ENCODE measurements at places on chromosomes 5 and 9.
A peak's percentile ranks its signal among the peaks of the same experiment; 100 is the strongest.

- DNase-seq, result peak; percentile 87
Observed at GRCh38 chr9:130451509-130452388, 7.0 kb downstream of the ASS1 start.

- DNase-seq, result no peak
Observed at GRCh38 chr5:55633574-55634208, 78.4 kb downstream of the SLC38A9 start.

- no peak for DNase-seq
Observed at GRCh38 chr5:38297830-38298608, 39.7 kb downstream of the EGFLAM start.

- no peak for DNase-seq
Observed at GRCh38 chr9:130936285-130937117, 2.5 kb downstream of the FIBCD1 start.

- DNase-seq, result no peak
Observed at GRCh38 chr5:123455640-123456039, 32.4 kb upstream of the CEP120 start.

DNA sequence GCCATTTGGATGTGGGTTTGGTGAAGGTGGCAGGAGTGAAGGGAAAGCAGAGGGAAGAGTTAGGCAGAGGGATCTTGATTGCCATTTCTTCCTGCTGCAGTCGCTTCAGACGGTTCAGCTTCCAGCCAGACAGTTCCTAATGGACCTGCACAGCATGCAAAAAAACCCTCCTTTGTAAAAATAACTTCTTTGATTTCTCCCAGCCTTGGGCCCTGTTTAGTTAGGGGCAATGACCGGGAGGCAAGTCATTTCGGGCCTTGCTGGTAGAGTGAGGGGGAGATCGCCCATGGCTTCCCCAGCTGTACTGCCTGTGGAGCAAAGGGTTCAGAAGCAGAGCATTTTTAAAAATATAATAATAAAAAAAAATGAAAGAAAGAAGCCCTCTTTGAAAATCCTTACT is 67.2 kb upstream of the TLE1 start:
- DNase-seq, result no peak

DNA sequence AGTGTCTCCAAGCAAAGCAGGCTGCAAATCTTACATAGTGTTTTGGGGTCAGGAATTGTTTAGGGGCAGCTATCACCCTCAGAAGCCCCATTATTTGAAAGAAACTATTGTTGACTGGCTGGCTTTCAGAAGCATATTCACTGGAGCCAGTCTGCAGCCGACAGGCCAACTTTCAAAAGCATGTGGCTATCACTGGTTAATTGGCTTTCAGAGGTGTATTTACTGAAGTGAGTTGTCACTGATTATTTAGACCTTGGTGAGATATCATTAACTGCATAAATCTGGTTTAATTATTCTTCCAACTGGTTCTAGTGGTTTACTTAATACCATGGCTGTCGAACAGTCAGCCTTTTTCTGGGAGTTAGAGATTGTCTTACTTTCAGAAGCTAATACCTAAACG is 247.0 kb downstream of the CWC27 start:
- DNase-seq, result no peak

DNA sequence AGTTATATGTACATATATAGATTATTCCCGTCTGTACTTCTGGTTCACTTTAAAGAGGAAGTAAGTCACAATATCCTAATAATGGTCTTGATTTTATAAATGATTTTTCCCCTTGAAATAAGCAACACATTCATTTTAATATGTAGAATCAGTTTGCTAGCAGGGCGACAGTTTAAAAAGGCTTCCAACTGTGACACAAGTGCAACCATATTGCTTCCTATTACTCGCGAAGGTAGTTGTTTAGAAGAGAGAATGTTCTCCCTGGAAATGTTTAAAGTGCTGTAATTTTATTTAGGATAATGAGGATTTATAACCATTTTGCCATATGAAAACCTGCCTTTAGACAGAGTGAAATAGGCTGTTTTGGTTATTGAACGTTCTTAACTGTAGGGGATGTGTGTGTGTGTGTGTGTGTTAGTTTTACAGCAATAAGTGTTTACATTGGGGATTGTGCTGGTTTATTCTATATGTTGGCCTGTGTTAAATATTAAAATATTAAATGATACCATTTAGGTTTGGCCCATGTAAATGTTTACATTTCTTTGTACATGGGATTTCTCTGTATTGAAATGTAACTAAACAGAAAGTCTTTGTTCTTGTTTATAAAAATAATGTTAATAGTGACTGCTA is 138.3 kb downstream of the PBX3 start:
- DNase-seq, result no peak

GRCh38 chr5:68562308-68562707 is 346.8 kb downstream of the PIK3R1 start:
- no peak for DNase-seq
